ENCODE measurements at places on chromosomes 2 and 18.
A peak's percentile ranks its signal among the peaks of the same experiment; 100 is the strongest.

DNA sequence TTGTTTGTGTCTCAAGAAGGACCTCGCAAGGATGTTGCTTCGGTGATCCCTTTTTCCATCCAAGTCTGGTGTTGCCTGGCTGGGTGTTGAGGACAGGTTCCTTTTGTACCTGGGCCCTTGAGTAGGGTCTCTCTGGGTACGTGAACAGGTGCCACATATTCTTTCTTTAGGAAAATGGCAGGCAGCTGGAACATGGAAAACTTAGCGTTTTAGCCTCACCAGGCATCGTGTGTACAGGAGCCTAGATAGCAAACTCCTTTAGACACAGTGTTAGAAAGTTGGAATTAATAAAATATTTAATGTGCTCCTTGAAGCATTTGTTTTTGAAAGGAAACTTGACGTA is 54.3 kb upstream of the RBM44 start:
- H3K4me3 ChIP-seq, result no peak overlapping the region
- H3K27me3 ChIP-seq, result no peaks in the 10 kb centered on the region
- peaks cover 3% of the 10 kb centered on the region for H3K4me1 ChIP-seq
- DNase-seq, result no peak

DNA sequence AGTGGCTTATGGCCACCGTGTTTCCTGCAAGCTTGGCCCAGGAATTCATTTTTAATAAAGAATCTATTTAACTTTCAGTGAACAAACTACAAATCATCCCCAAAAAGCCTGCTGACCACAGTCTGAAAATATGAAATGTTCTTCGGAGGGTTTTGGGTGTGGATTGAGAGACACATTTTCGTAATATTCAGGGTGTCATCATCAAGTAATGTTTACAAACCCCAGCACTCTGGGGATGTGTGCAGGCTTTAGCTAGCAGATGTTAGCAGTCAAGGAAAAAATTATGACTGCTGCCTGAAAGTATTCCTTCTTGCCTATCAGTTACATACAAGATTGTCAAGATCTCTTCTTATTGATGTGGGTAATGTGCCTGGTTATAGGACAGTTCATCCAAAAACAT is 143.9 kb upstream of the FN1 start:
- H3K36me3 ChIP-seq, result no peaks in the 10 kb centered on the region
- no peak for DNase-seq
- H3K4me3 ChIP-seq, result no peak overlapping the region
- H3K27me3 ChIP-seq, result no peaks in the 10 kb centered on the region

DNA sequence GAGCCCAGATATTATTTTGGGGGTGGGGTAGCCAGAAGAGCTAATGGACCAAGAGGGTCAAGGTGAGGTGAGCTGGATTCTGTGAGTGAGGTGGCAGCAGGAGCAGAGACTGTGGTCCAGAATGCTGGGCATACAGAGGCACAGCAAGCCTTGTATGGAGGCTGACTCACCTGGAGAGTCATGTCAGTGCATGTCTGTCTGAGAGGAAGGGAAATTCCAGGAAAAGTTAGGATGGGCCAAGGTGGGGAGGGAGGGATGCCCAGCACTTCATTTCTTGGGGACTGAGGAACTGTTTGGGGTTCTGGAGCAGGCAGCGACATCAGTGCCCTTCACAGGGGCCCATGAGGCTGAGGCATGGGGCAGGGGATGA is 21.1 kb downstream of the PER2 start:
- no peaks in the 10 kb centered on the region for H3K27me3 ChIP-seq
- no peak for DNase-seq
- peaks cover 18% of the 10 kb centered on the region for H3K4me1 ChIP-seq
- no peak overlapping the region for H3K27ac ChIP-seq

GRCh38 chr18:77919923-77920322 is 670.3 kb downstream of the GALR1 start:
- H3K4me3 ChIP-seq, result no peak overlapping the region
- no peaks in the 10 kb centered on the region for H3K4me1 ChIP-seq
- no peak for DNase-seq
- H3K27me3 ChIP-seq, result no peaks in the 10 kb centered on the region
- H3K27ac ChIP-seq, result no peak overlapping the region
- no peaks in the 10 kb centered on the region for H3K36me3 ChIP-seq

GRCh38 chr2:37802899-37803379 is 122.1 kb upstream of the RMDN2 start:
- H3K27me3 ChIP-seq, result no peaks in the 10 kb centered on the region
- H3K4me1 ChIP-seq, result no peaks in the 10 kb centered on the region
- no peak overlapping the region for H3K4me3 ChIP-seq
- no peaks in the 10 kb centered on the region for H3K36me3 ChIP-seq
- H3K27ac ChIP-seq, result no peak overlapping the region

DNA sequence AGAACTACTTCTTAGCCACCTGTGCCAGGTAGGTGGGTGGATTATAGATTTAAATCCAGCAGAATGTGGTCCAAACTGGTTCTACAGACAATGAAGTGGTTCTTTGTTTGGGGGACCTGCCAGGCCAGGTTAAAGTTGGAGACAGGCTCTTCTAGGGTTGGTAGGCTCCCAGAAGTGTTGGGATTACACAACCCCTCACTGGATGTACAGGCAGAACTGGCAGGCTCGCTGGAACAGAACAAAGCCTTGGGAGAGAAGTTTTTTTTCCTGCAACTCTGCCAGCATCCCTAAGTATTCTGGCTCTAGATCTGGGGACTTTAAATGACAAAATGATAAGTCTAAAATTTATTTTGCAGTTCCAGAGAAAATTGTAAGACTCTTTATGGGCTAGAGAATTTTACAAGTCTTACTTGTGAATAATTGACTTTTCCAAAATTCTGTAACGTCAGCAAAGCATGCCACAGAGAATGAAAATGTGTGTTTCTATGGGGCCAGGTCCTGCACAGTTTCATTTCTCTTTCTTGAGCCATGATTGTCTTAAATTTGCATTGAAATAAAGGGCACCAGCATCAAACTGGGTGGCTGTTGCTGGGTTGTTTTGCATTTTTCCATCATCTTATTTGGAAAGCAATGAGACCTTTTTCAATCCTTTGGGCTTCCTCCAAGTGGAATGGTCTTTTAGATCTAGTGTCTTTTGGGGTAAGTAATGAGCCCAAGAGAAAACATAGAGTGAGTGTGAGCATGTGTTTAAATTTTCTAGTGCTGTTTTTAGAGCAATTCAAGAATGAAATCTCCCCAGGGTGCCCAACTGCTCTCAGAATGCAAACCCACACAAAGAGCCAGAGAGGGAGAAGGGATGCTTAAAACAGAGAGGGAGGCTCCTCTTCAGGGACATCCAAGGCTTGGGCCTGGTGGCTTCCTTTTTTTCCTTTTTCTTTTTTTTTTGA is 32.4 kb upstream of the ATL2 start:
- H3K27ac ChIP-seq, result no peak overlapping the region
- H3K4me1 ChIP-seq, result peaks cover 32% of the 10 kb centered on the region
- no peaks in the 10 kb centered on the region for H3K36me3 ChIP-seq
- peak; percentile 55 for DNase-seq
- no peak overlapping the region for H3K4me3 ChIP-seq

DNA sequence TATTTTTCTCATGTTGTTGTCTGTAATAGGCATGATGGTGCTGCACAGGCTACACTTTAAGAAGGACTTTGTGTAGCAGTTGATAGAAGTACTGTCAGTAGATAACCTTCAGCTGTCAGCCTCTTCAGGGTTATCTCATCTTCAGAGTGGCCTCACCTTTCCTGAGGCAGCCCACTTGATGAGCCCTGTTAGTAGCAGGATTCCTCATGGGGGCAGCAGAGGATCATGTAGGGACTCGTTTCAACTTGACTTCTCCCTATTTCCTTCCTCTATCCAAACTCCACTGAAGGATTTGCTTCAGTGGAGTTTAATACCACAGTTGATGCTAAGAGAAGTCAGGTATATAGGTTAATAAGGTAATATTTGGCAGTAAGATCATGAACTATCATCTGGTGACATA is 530.3 kb upstream of the FSIP2 start:
- H3K4me1 ChIP-seq, result no peaks in the 10 kb centered on the region
- H3K27me3 ChIP-seq, result no peaks in the 10 kb centered on the region
- H3K36me3 ChIP-seq, result no peaks in the 10 kb centered on the region
- no peak for DNase-seq

- no peaks in the 10 kb centered on the region for H3K27me3 ChIP-seq
- H3K27ac ChIP-seq, result no peak overlapping the region
- no peaks in the 10 kb centered on the region for H3K4me1 ChIP-seq
- DNase-seq, result no peak
- no peaks in the 10 kb centered on the region for H3K36me3 ChIP-seq
- H3K4me3 ChIP-seq, result no peak overlapping the region
Measured at GRCh38 chr2:58620896-58621295, 379.8 kb upstream of the FANCL start.

GRCh38 chr2:241258505-241259280 is 56.8 kb downstream of the HDLBP start:
- H3K27me3 ChIP-seq, result no peaks in the 10 kb centered on the region
- H3K4me1 ChIP-seq, result peaks cover 5% of the 10 kb centered on the region
- H3K27ac ChIP-seq, result no peak overlapping the region
- H3K4me3 ChIP-seq, result no peak overlapping the region
- H3K36me3 ChIP-seq, result no peaks in the 10 kb centered on the region
- DNase-seq, result no peak

DNA sequence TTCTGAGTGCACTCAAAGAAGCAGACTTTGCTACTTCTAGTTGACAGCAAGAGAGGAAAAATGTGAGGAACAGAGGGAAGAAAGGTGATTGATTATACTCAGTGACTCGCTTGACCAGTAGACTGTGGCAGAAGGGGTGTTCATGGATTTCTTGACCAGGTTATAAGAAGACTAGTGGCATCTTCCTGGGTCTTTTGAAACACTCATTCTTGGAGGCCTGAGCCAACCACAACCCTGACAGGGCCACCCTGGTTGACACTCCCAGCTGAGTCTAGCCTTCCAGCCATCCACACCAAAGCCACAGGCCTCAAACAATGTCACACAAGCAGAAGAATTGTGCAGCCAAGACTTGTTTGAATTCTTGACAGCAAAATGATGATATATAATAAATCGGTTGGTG is 366.3 kb downstream of the SS18 start:
- no peaks in the 10 kb centered on the region for H3K4me1 ChIP-seq
- H3K27me3 ChIP-seq, result no peaks in the 10 kb centered on the region
- no peaks in the 10 kb centered on the region for H3K36me3 ChIP-seq
- H3K4me3 ChIP-seq, result no peak overlapping the region

GRCh38 chr2:206212673-206213513 is 53.2 kb downstream of the EEF1B2 start:
- H3K27me3 ChIP-seq, result no peaks in the 10 kb centered on the region
- DNase-seq, result no peak
- H3K36me3 ChIP-seq, result no peaks in the 10 kb centered on the region
- no peak overlapping the region for H3K4me3 ChIP-seq
- H3K27ac ChIP-seq, result no peak overlapping the region

- H3K4me3 ChIP-seq, result no peak overlapping the region
- no peaks in the 10 kb centered on the region for H3K36me3 ChIP-seq
- no peak overlapping the region for H3K27ac ChIP-seq
- no peak for DNase-seq
- H3K27me3 ChIP-seq, result no peaks in the 10 kb centered on the region
Measured at GRCh38 chr18:45280481-45281276, 334.6 kb upstream of the SLC14A2 start.

DNA sequence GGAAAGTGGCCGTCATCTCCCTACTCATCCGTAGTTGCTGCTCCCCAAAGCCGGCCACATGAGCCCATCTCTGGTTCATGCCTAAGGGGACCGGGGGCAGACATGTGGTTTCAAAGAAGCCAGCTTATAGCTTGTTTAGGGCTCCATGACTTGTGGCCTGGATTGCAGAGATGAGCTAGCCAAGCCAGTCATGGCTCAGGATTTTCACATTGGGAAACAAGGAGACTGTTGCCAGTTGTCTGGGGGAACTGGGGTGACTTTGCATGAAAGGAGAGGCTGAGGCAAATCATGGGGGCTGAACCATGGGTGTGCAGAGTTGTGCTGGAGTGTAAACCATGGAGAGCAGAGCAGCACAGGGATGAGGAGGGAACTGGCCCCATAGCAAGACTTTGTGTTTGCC is 183.0 kb upstream of the APCDD1 start:
- no peak for DNase-seq
- H3K27me3 ChIP-seq, result no peaks in the 10 kb centered on the region
- H3K4me1 ChIP-seq, result peaks cover 6% of the 10 kb centered on the region
- H3K27ac ChIP-seq, result no peak overlapping the region

GRCh38 chr18:37403100-37403781 is 162.4 kb downstream of the CELF4 start:
- DNase-seq, result no peak
- no peaks in the 10 kb centered on the region for H3K36me3 ChIP-seq
- no peaks in the 10 kb centered on the region for H3K4me1 ChIP-seq
- H3K4me3 ChIP-seq, result no peak overlapping the region
- H3K27ac ChIP-seq, result no peak overlapping the region
- no peaks in the 10 kb centered on the region for H3K27me3 ChIP-seq
